ENCODE measurements at places on chromosomes 5 and 9.

GRCh38 chr9:87787735-87788134, 61.8 kb downstream of the CTSL start:
- no peak for DNase-seq

GRCh38 chr5:151926188-151926587, 1.5 kb upstream of the GLRA1 start:
- no peak for DNase-seq

DNA sequence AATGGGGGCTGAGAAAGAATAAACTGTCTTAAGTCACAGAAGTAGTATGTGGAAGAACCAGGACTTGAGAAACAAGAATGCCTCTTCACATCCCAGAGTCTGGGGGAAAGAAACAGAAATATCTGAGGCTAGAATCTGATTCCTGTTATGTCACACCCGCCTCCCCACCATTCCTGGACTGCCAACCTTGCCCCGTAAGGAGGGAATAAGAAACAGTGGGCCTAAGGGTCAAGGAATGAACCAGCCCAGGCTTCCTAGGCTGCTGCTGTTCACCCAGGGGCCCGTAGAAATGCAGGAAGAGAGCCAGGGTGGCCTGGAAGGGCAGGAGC, 4.3 kb downstream of the PCDH1 start:
- no peak for DNase-seq

GRCh38 chr5:72681781-72682180, 134.7 kb upstream of the TNPO1 start:
- DNase-seq: no peak

DNA sequence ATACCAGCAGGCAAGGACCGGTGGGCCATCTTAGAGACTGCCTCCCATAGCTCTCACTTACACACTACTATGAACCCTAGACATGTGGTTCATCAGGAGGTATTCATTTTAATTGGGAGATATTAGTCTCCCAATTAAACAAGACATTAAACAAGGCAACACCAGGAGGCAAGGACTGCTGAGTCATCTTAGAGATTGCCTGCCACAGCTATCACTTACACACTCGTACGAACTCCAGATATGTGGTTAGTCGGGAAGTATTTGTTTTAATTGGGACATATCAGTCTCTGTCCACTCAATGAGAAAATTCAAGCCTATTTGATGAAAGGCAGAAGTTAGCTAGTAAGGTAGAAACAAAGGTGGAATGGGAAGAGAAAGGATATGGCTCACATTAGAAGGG, 343.9 kb downstream of the NFIB start:
- no peak for DNase-seq

GRCh38 chr5:143182901-143183820, 220.3 kb downstream of the NR3C1 start:
- no peak for DNase-seq

DNA sequence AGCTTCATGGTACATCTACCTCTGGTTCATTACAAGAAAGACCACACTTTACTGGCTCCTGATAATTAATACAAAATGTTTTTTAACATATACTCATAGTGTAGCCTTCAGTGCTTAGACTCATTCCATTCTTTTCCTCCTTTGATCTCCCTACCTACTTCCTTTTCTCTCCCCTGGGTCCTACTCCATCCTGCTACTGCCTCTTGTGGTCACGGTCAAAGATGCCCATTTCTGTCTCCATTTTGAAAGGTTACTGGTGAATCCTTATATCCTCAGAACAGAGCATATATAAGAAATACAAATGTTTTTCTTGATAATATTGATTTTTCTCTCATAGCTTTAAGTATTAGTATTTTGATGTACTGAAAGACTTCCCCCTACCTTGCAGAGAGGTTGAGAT, 375.9 kb downstream of the ARRDC3 start:
- no peak for DNase-seq

- no peak for DNase-seq
Measured at GRCh38 chr5:159456261-159456660, 126.0 kb upstream of the IL12B start.

GRCh38 chr9:112239284-112239683, 64.2 kb upstream of the SUSD1 start:
- no peak for DNase-seq

DNA sequence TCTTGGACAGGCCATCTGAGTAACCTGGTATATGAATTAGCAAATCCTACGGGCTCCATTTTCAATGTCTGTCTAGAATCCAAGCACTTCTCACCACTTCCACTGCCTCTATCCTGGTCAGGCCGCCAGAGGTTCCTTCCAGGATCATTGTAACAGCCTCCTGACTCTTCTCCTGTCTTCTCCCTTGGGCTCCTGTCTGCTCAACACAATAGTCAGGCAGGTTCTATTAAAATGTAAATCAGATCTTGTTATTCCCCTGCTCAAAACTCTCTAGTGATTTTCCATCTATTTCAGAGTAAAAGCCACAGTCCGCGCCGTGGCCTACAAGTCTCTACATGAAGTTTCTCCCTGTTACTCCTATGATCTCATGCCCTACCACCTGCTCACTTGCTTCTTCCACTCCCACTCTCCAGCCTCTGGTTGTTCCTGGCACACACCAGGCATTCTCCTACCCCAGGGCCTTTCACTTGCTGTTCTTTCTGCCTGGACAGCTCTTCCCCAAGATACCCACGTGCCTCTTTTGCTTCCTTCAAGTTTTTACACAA, 21.7 kb downstream of the ZNF366 start:
- DNase-seq: no peak

DNA sequence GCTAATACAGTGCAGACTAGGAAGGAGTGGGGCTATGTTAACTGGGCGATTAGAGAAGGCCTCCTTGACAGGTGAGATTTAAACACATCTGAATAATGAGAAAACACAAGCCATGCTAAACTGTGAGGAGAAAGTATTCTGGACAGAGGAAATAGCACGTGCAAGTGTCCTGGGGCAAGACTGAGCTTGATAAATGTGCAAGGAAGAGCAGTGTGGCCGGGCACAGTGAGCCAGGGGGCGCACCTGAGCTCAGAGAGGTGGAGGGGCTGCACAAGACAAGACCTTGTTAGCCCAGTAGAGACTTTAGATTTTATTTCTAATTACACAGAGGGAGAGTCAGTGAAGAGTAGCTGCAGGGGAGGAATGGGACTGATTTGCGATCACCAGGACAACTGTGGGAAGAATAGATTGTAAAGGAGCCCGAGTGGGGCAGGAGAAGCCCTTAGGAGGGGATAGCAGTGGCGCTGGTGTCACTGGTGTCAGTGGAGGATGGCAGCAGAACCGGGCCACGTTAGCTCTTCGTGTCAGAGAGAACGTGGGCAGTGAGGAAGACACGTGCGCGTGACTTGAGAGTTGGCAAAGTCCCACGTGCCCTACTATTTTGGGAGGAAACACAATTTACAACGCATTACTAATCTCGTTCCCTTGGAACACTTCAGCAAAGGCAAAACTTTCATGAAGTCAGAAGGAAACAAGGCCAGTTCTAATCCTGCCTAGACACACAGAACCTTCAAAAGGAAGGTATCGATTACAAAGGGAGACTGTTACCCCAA, 17.9 kb upstream of the C5orf47 start:
- no peak for DNase-seq

GRCh38 chr9:85445887-85446286, 295.9 kb downstream of the AGTPBP1 start:
- no peak for DNase-seq

- DNase-seq: no peak
Measured at GRCh38 chr5:143771189-143771588, 40.8 kb upstream of the HMHB1 start.

DNA sequence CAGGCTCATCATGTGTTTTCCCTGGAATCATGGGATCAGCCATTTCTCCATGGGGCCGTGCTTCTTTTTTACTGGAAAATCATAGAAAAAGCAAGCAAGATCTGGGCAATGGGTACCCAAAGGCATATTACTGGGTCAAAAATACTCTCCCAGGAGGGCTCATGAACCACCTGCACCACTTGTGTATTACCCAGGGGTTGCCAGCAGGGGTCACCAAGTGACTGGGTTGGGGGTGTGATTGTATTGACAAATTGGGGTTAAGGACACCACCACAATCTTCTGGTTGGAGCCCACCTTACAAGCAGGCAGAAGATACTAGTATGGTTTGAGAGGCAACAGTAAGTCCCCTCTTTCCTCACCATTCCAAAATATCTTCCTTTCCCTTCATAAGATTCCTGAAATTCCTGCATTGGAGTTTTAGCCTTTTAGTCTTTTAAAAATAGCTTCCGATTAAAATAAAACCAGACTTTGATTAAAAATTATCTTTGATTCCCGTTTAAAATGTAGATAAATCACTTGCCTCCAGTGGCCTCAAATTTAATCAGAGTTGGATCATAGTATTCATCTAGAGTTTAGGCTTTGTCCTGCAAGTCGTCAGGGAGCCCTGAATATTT, 603.3 kb downstream of the KIF4B start:
- DNase-seq: no peak

DNA sequence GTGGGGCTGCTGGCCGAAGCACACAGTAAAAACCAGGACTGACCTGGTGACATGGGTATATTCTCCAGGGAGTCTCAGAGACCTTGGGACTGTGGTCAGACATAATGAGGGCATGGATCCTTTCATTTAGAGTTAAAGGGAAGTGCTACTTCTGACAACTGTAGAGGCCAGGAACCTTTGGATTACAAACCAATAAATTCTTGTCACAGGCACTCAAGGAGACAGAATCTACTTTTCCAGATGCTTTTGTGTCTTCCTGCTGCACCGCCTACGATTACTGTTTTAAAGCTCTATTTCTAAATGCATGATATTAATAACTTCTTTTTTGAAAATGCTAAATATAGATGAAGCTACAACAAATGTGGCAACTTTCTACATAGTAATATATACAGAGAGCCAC, 106.5 kb upstream of the LPAR1 start:
- DNase-seq: no peak

- DNase-seq: no peak
Measured at GRCh38 chr5:167208911-167209310, 1082.5 kb upstream of the WWC1 start.

- no peak for DNase-seq
Measured at GRCh38 chr9:108708448-108708847, 147.3 kb downstream of the ACTL7B start.

GRCh38 chr9:89837934-89838310, 233.1 kb downstream of the GADD45G start:
- no peak for DNase-seq

DNA sequence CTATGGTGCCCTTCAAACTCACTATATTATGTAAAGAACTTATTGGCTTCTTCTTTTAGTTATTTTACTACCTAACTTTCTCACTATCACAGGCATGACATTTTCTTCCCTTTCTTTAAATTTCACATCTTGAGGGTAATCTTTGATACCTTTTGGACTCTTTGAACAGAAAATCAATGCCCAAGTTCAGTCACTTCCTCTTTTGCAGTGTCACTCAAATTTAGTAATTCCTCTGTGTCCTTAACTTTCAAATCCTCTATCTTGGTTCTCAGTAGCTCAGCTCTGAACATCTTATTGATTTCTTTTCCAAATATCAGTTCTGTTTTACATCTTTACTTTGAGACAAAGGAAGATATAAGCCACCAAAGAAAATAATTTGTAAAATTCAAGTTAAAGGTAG, 25.5 kb downstream of the CNTLN start:
- DNase-seq: no peak

DNA sequence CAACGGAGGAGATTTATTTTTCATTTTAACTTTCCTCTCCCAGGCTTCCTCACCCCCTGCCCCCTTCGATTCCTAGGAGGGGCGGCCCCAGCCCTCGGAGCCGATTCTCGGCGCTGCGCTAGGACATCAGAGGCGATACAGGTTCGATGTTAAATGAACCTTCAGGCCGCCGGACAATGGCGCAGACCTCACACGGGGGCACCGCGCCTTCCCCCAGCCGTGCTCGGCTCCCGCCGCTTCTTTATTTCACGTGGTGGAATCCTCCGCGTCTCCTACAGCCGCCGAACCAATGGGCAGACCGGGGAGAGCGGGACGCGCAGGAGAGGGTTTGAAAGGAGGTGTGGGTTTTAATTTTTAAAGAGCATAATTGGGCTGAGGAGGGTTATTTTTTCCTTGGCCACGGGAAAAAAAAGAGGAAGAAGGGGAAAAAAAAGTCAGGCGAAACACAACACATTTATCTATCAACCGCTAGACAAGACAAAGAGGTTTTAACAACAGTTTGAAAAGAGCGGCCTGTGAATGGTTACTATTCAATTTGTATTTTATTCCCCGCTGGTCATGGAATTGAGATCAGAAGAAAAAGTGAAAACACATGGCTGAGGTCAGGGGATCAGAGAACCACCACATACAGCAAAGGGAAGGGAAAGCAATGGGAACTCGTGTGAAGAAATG, 126.8 kb downstream of the TMEM174 start:
- DNase-seq: no peak

GRCh38 chr5:149546974-149547373, 4.3 kb downstream of the CSNK1A1 start:
- DNase-seq: no peak

GRCh38 chr5:103340717-103341388, 82.3 kb downstream of the MACIR start:
- no peak for DNase-seq

DNA sequence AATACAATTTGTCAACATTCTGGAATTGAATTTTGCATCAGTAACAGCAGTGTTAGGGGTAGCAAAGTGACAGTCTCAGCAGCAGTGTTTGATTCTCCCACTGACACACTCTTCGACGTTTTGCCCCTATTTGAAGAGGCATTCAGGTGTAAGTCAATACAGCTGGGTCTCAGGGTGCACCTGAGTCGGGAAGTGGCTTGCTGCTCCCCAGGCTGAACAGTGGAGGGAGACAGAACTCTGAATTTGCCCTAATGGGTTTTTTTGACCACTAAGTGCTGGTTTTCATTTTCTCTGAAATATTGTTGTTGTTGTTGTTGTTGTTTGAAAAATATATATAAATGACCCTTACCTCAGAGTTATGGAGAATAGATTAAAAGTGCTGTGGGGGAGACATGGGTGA, 223.2 kb downstream of the TLR4 start:
- DNase-seq: no peak

DNA sequence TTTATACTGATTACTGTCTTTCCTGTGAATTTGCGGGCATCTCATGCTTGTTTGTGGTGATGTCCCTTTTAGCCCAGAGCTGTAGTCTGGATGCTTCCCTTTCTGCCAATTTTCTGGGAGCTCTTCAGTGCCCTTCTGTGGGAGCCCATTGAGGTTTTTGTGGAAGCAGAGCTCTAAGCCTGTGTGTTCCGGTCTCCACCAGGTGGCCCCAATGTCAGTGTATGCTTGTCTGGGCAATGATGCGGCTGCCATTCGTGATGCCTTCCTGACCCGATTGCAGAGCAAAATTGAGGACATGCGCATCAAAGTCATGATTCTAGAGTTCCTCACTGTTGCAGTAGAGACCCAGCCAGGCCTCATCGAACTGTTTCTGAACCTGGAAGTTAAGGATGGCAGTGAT, 35.1 kb downstream of the SH3GLB2 start:
- DNase-seq: no peak

- DNase-seq: no peak
Measured at GRCh38 chr5:134659456-134659855, 10.9 kb downstream of the SEC24A start.

DNA sequence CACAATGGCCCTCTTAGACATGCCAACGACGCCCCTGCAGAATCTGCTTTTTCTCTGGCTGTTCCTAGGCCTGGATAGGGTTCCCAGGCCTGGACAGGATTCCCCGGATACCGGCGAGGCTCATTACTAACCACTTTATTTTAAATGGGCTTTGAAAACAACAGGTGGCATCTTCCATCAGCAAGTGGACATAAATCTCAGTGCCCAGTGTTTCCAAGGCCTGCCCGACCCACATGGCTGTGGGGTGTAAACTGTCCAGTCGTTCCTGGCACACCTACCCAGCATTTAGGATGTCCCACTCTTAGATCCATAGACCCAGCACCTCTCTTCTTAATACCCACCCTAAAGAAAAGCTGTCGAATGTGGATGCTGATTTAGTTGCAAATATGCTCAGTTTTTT, 896 bp downstream of the CMBL start:
- no peak for DNase-seq

- DNase-seq: no peak
Measured at GRCh38 chr5:90948969-90949368, 390.4 kb downstream of the ADGRV1 start.

Measured in activated CD4-positive, CD25-positive, alpha-beta regulatory T cell treated with anti-CD3 and anti-CD28 coated beads, Interleukin-2, amount 50 U/mL, for 16 hours (primary cell).